ENCODE measurements at places on chromosomes 3 and 15.

GRCh38 chr15:91407269-91407889 lies 307.3 kb downstream of the SV2B start:
- DNase-seq, result peak; percentile 44

DNA sequence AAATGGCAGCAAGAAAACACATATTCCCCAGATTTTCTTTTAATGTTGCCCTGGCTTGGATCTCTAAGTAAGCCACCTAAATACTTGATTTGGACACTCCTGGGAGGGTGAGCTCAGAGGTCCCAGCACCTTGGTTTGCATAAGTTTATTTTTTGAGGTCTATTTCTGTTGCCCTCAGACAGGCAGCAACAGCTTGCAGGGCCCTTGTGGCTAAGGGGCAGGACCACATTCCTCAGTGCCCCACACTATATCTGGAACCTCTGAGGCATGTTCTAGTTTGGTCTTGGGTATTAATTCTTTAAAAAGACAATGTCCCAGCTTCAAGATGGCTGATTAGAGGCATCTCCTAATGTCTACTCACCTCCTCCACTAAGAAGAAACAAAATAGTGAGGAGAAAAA lies 57.5 kb downstream of the IGSF11 start:
- no peak for DNase-seq

- DNase-seq, result peak; percentile 10
Observed at GRCh38 chr3:123521179-123521969, 63.5 kb downstream of the HACD2 start.

GRCh38 chr3:174413062-174413912 lies 445.8 kb upstream of the NAALADL2 start:
- DNase-seq, result no peak

DNA sequence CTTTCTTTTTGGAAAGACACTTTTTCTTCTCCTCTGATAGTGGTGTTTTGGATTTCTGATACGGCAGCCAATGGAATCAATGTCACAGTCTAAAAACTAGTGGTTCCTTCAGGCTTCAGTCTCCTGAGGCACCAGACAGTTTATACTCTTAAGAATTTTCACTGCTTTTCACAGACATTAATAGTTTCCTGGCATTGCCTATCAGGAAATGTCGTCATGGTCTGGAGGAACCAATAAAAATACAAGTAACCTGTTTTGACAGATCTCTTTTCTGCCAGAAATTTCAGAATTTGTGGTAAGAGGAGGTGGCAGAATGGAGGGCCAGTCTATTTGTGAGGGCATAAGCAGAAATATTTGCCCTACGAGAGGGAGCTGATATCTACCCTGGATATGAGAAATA lies 44.8 kb downstream of the FILIP1L start:
- DNase-seq, result no peak

DNA sequence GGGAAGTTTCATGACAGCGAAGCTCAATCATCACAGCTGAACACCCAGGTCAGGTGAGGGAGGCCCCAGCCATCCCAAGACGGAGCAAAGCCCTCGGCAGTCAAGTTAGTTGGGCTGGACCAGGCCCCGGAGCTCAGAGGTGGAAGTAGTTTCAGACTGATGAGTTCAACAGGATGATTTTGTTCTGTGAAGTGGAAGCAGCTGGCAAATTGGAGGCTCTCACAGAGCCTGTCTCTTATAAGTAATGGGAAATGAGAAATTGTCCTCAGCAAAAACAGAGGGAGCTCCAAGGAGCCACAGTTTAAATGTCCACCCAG lies 245.1 kb downstream of the XXYLT1 start:
- no peak for DNase-seq

GRCh38 chr3:118098827-118099226 lies 935.8 kb downstream of the IGSF11 start:
- DNase-seq, result no peak

Measured in CD4-positive, alpha-beta T cell treated with Interleukin-17A for 1 hour (primary cell).